Cerebellar cortex (tissue), 1 donor: ENCODE measurements at places on chromosomes 6 and 20.
A peak's percentile ranks its signal among the peaks of the same experiment; 100 is the strongest.

GRCh38 chr6:128135325-128135724 lies 234.5 kb upstream of the THEMIS start:
- DNase-seq: no peak

GRCh38 chr20:16955462-16955861 lies 207.3 kb downstream of the OTOR start:
- no peak for DNase-seq

DNA sequence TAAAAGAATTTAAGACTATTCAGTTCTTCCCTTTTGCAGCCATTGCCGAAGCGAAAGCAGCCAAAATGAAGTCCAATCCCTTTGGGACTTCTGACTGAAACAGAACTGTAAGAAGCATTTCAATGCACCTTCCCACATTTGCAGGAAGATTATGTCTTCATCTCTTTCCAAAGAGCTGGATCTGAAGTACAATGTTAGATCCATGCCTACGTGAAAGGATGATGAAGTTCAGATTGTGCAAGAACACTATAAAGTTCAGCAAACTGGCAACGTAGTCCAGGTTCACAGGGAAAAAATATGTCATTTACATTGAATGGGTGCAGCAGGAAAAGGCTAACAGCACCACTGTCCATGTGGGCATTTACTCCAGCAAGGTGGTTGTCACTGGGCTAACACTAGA lies 6.0 kb upstream of the FILIP1 start:
- DNase-seq: no peak

DNA sequence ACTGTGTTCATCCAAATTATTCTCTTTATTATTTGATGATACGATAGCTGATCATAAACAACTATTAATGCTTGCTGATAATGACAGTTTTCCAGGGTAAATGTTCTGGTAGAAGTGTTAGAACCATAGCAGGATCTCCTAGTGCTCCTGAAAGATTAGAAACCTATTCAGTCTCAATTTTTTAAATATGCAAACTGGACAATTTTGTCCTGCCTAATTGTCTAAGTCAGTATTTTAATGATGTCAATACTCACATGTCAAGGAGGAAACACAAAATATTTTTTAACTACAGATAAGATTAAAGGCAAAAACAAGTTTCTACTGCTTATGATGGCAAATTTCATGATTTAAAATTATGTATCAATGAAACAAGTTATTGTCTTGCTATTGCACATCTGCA lies 233.9 kb downstream of the RFPL4B start:
- no peak for DNase-seq

- DNase-seq: no peak
Observed at GRCh38 chr6:100554228-100554627, 89.5 kb upstream of the SIM1 start.

DNA sequence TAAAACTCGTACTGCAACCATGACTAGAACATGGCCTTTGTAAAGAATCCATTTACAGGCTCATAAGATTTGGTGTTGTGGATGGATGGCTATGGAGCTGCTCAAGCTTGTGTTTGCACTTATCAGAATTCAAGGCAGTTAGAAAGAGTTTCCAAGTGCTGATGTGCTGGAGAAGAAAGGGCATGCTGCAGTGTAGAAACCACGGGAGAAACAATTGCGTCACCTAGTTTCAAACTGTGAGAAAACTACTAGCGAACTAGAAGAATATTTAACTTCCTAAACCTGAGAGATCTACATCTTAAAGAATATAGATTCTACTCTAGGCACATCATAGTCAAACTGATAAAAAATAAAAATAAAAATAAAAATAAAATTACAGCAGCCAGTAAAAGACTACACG lies 116.2 kb downstream of the SGK1 start:
- no peak for DNase-seq

- DNase-seq: peak; percentile 92
Observed at GRCh38 chr6:109094416-109095035, at the start of gene SESN1. SESN1 (minus strand) TSS chr6:109094846; CDS start chr6:109094073, 773 bp downstream.

DNA sequence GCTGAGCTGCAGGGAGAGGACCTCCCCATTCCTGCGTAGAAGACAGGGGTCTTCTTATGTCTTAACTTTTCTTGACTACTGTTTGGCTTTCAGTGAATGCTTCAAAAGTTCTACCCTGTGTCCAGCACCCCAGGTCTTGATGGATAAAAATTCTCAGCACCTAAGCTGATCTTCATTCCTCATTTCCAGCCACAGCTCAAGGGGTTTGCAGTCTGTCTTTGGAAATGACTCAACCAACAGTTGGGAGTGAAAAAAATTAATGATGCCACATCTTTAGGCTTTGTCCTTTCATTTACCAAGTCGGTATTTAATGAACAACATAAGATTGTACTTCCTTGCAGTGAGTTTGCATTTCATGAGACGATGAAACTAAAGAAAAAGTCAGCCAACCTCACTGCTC lies 40.3 kb downstream of the PRDM1 start:
- no peak for DNase-seq

DNA sequence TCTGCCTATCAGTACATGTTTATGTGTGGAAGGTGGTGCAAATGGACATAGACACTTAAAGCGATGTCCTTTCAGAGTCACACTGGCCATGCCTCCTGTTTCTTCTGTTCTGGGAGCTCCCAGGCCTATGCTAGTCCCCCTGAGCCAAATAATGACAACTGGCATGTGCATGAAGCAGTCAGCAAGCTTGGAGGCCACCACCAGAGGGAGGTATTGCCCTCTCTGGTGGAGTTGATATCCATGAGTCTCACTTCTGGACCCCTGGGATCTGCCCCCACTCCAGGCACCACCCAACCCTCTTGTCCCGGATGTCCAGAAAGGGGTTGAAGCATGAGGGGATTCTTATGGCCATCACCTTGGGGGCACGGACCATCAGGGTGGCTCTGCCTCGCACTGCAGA lies 172.2 kb downstream of the AIG1 start:
- peak; percentile 16 for DNase-seq

DNA sequence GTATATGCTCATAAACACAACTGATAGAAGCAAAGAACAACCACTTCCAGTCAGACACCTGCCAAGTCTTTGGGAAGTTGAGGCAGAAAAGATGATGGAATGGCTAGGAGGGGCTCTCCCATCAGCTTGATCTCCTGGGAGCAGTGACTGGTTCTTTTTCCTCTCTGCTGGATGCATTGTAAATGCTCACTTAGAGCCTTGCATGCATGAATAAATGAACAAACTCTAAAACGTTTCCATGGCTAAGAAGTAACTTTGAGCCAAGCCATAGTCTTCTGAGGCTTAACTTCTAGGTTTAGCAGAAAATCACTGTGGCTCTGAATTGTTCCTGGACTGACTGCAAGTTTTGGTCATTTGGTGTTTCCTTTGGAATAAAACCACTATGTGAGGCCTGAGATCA lies 166.4 kb upstream of the CITED2 start:
- DNase-seq: no peak

- peak; percentile 37 for DNase-seq
Observed at GRCh38 chr6:42450477-42451332, 1.0 kb downstream of the TRERF1 start.

DNA sequence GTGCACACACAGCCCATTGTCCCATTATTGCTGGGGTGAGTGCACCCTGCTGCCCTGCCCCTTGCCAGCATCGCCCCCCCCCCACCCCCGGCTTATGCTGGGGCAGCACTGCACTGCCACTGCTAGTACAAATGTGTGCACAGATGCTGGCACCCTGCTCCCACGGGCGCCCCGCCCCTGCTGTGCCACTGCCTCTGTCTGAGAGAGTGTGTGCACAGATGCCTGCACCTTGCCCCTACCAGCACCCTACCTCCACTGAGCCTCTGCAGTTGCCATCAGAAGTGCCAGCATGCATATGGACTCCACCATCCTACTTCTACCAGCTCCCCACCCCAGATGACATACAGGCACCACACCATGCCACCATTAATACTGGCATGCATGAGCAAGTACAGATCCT lies 454.6 kb upstream of the KHDRBS2 start:
- no peak for DNase-seq

GRCh38 chr6:36548401-36548743 lies 1.1 kb upstream of the STK38 start:
- DNase-seq: no peak

GRCh38 chr6:35496841-35497570 lies at the start of gene TEAD3:
TEAD3 (minus strand) TSS chr6:35497079.
- no peak for DNase-seq

- peak; percentile 85 for DNase-seq
Observed at GRCh38 chr20:14715400-14715799, 378.0 kb upstream of the FLRT3 start.

DNA sequence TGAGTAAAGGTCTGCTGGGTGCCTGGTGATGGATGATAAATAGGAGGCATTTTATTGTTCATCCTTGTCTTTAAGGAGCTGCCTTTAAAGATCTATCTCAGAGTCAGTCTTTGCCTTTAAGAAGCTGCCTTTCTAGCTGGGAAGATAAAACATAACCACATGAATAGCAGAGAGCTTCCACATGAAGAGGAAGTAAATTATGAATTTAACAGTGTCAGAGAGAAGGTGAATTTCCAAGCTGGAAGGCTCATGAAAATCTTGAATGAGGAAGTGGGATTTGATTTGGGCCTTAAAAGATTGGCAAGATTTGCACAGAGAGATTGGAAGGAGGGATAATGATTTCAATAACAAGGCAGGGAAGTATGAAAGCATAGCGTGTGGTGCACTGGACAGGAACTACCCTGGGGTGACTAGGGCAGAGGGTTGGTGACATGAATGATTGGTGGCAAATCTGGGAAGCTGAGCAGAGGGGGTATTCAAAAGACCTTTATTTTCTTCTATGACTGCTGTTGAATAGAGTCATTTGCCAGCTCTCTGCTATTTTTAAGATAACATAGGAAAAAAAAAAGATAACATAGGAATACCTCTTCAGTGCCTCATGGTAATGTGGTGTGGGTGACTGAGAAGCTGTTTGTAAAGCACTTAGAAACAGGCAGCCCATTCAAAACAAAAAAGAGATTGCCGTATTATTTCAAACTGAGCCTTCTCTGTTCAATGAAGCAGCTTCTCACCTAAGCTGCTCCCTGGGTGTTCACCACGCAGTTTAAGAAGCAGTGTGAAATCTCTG lies 591.6 kb downstream of the PKHD1 start:
- no peak for DNase-seq

DNA sequence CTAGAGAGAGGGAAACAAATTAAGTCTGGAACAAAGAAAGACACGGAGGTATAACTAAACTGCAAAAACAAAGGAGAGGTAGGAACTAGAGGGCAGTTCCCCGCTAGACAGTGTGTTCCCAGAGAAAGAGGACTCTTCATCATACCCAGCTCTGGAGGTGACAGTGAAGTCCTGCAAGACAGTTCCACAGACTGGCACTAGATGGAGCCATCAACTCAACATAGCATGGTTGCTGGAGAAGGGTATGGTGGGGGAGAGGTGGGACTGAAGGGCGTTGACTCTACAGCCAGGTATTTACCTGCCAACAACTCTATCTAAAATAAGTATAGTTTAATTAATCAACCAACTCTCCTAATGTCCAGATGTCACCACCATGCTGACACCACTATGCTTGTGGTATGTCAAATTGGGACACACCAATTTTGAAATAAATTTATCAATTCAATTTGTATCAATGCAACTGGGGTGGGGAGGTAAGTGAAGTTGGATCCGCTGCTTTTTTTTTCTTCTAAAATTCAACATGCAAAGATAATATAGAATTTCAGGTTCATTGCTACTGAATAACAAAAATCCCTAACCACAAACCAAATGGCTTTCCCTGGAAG lies 9.7 kb downstream of the BACH2 start:
- peak; percentile 53 for DNase-seq

- no peak for DNase-seq
Observed at GRCh38 chr6:150231525-150231850, 88.6 kb downstream of the PPP1R14C start.

DNA sequence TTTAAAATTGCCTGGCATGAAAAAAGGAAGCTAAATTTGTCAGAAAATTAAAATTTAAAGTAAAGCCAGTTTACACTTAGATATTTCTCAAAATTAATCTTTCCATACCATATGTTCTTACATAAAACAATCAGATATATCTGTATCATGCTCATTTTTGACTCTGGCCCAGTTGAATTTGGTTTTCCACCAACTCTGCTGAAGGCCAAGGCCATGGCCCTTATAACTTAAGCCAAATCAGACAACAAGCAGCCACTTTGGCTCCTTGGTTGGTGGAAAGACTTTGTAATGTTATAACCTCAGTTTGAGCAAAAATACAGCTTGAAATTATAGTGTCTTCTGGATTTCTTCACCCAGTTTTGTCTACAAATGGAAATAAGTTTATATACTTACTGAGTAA lies 97.3 kb downstream of the CENPW start:
- DNase-seq: no peak

DNA sequence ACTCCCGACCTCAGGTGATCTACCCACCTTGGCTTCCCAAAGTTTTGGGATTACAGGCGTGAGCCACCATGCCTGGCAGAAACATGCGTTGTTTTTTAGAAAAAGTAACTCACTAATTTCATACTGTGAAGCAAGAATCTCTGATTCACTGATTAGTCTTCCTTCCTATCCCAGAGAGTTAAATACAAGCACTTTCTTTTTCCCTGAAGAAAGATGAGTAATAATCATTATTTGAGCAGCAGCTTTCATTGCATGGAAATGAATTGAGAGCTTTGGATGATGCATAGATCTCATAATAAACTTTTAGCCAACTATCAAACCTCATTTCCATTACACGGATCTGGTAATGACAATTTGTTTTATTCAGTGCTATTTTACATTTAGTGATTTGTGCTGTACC lies 892.5 kb upstream of the EYS start:
- DNase-seq: no peak

GRCh38 chr6:132391391-132392269 lies 9.6 kb downstream of the MOXD1 start:
- no peak for DNase-seq

GRCh38 chr6:157282284-157282683 lies 41.0 kb downstream of the TMEM242 start:
- no peak for DNase-seq

GRCh38 chr20:46558511-46558959 lies 8.1 kb upstream of the OCSTAMP start:
- DNase-seq: no peak

DNA sequence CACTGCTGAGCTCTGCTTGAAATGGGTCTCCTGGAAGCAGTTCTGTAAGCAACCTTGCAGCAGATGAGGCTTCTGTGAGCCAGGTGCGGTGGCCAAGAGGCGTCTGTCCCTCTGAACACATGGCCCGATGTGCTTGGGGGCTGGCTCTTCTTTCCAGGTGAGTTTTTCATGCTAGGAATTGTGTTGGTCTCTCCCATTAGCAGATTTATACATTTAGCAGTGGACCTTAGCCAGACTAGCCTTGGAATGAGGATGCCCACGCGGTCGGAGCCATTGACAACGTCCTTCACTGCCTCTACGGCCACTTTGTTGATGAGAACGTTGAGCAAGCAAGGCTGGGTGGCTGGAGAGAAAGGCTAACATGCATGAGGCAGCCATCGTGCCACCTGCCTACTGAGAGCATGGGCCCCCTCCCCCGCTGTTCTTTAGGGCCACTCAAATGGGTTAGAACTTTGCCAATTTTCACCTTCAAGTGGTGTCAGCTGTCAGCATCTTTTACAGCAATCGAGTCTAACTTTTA lies 33.5 kb downstream of the ERMARD start:
- DNase-seq: no peak

DNA sequence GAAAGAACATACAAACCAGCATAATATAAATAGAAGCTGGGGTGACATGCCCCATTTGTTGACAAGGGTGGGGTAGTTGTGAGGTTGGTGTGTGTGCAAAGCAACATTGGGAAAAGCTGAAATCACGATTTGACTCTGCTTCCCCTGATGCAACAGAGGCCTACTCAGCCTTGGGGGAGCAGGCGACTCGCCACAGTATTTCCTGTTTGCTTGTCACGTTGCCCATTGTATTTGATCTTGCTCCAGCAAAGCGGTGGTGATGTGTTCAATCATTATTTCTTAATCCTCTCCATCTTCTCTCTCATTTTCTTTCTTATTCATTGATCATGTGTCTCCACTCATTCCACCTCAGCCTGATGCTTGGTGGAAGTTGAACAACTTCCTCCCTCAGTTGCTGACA lies 165.8 kb upstream of the CITED2 start:
- DNase-seq: peak; percentile 22
